ENCODE measurements at places on chromosomes 16 and 17. TPM values are rescaled to one million over a fixed set of nuclear protein-coding genes. Genes with fewer than 3 reads are reported as not detected.

ACSM2A gene
- not detected for total RNA-seq

KCNJ18 gene
- not detected for total RNA-seq

DNA sequence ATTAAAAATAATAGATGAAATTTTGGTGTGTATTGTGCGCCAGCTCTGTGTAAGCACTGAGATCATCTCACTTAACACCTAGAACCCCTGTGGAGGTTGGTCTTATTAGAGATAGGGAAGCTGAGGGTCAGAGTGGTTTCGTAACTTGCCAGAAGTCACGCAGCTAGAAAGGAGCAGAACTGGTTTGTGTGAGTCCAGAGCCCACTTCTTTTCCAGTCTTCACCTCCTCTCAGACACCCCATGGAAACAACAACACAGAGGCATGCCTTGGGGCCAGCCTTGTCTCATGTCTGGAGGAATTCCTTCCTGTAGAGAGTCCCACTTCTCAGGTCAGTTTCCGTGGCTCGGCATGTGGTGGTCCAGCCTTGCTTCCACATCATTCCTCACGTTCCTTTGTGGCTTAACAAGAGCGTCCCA is 16.5 kb downstream of the YPEL2 start:
- peaks cover 29% of the 10 kb centered on the region for H3K4me1 ChIP-seq
- DNase-seq, result no peak
- H3K4me3 ChIP-seq, result no peak overlapping the region
- no peaks in the 10 kb centered on the region for H3K36me3 ChIP-seq
- no peaks in the 10 kb centered on the region for H3K27me3 ChIP-seq

- H3K36me3 ChIP-seq, result no peaks in the 10 kb centered on the region
- H3K27me3 ChIP-seq, result peaks cover 5% of the 10 kb centered on the region
- DNase-seq, result peak; percentile 81
- H3K27ac ChIP-seq, result no peak within 1 kb of the TSS
- peaks cover 35% of the 10 kb centered on the region for H3K4me1 ChIP-seq
Measured at GRCh38 chr16:566475-567372, at the start of gene NHLRC4. Gene NHLRC4, plus strand, starts transcription at chr16:567005. Its CDS starts 1,043 bp downstream, at chr16:568048.

DNA sequence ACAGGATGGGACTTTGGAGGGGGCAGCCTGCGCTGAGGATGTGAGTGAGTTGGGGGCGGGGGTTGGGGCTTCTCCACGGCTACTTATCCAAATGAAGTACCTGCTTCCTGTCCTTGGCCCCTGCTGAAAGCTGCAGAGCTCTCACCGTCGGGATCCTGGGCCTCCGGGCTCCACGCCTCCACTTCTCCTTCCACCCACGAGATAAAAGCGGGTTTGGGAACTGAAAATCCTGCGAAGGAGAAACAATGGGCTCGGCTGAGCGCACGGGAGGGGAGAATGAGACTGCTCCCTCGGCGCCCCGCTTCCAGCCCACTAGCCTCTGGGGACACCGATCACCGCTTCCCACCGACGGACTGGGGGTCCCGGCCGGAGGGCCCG is 486 bp downstream of the ZNF785 start:
- peaks cover 12% of the 10 kb centered on the region for H3K4me1 ChIP-seq
- peaks cover 6% of the 10 kb centered on the region for H3K36me3 ChIP-seq
- peak overlapping the region; percentile 47 for H3K4me3 ChIP-seq
- H3K27ac ChIP-seq, result peak overlapping the region; percentile 83

- no peak for DNase-seq
- peak overlapping the region; percentile 21 for H3K27ac ChIP-seq
- H3K36me3 ChIP-seq, result peaks cover 45% of the 10 kb centered on the region
- peaks cover 24% of the 10 kb centered on the region for H3K4me1 ChIP-seq
Measured at GRCh38 chr17:82095777-82096708, 2.0 kb downstream of the FASN start.

DNA sequence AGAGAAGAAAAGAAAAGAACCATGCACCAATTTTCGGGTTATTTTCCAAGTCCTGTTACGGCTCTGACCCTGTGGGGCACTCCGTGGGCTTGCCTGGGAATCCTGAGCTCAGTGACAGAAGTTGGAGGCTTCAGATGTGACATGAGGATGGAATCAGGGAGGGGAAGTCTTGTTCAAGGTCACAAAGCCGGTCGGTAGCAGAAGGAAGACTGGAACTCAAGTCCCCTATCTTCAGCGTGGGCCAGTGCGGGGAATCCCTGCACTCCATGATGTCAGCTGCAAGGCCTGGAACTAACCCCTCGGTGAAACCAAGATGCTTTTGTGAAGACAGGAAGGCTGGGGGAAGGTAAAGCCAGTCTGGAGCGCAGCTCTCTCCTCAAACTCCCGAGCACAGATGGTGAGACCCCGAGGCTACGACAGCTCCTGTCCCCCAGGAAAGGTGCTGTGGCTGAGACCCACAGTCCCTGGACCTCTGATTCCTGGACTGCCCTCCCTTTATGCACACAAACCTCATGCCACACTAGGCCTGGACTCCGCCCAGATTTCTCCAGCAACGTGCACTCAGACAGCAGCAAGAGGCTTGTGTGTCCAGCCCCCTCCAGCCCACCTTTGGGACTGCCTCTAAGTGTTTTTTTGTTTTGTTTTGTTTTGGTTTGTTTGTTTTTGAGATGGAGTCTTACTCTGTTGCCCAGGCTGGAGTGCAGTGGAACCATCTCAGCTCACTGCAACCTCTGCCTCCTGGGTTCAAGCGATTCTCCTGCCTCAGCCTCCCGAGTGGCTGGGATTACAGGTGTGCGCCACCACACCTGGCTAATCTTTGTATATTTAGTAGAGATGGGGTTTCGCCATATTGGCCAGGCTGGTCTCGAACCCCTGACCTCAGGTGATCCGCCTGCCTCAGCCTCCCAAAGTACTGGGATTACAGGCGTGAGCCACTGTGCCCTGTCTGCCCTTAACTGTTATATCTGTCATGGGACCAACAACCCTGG is 5.5 kb upstream of the IL27 start:
- H3K4me1 ChIP-seq, result no peaks in the 10 kb centered on the region
- H3K4me3 ChIP-seq, result no peak overlapping the region
- H3K36me3 ChIP-seq, result no peaks in the 10 kb centered on the region
- no peak for DNase-seq
